Aorta (tissue), 5 donors: ENCODE measurements at places on chromosomes 4 and X. TPM values are rescaled to one million over a fixed set of nuclear protein-coding genes. Genes with fewer than 3 reads are reported as not detected.
A peak's percentile ranks its signal among the peaks of the same experiment; 100 is the strongest.

Gene KDR
- polyA plus RNA-seq: 0.46 TPM

DNA sequence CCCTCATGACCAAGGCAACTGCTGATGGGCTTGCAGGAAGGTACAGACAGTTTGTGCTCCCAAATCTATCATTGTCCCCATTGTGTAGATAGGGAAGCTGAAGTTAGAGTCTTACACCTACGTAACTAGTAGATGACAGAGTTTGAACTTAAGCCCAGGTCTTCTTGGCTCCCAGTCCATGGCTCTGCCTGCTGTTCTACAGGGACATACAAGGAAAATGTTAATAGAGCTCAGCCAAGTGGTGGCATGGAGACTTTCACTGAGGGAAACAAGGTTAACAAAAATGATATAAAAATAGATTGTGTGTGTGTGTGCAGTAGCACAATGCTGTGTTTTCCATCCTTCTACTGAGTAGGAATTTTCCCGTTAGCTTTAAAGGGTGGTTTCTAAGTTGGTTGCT lies 936.5 kb downstream of the RPA4 start:
- no peak for DNase-seq

- DNase-seq: no peak
Observed at GRCh38 chr4:2948895-2949781, 14.1 kb downstream of the NOP14 start.

Gene CENPVL2
- not detected for polyA plus RNA-seq

GRCh38 chrX:150361070-150361776 lies 1.9 kb upstream of the MAMLD1 start:
- peak; percentile 78 for DNase-seq

GRCh38 chr4:150325872-150326271 lies 247.6 kb downstream of the DCLK2 start:
- no peak for DNase-seq

Gene IL1RAPL2
- polyA plus RNA-seq: not detected

DNA sequence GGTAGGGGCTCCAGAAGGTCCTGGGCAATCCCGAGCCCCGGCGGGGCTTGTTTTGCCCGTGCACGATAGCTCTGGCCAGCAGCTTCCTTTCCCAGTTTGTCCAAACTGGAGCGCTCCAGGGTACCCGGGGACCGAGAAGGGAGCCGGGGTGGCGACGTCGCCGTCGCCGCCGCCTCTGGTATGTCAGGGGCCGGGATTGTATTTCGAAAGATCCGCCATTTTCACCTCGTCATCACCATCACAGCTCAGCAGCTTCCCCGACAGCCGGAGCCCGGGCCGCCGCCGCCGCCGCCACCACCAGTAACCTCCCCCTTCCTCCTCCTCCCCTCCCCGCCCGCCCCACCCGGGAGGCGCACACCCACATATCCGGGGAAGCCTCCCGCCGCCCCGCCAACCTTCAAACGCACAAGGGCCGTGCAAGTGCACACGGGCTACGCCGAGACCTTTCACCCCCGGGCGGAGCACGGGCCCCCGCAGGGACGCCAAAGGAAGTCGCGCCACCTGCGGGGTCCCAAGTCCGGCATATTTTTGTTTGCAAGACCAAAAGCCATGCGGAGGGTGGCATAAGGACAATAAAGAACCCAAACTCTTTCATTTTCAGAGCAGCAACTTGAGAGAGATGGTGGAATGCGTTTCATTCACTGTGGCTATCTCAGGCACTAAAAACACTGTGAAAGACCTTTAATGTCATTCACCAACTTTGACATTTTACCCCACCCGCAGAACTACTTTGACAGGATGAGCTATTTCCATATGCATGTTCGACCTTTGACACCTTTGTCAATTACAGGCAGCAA lies at the start of gene LIN54:
Gene LIN54 (minus strand): TSS at position 302 of the 797 bp plus-strand sequence. CDS start 25,979 bp downstream, outside the sequence.
- DNase-seq: peak; percentile 94

GRCh38 chr4:26267087-26267486 lies 53.7 kb upstream of the RBPJ start:
- peak; percentile 83 for DNase-seq

Gene H2BW2
- polyA plus RNA-seq: not detected
